ENCODE measurements at places on chromosomes 12 and 14.

DNA sequence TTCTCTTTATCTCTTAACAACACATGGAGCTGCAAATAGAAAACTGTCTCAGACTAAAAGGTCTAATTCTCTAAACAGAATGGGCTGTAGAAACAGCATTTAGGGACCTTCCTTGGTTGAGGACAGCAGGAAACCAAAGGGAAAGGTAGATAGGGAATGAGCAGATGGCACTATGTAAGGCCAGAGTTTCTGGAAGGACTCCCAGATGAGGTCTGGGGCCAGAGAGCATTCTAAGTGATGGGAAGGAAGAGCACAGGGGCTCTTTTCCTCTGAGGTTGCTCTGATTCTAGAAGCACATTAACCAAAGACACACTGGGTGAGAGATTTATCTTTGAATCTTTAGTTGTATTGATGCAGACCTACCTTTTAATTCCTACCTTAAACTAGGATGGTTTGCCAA is 79.4 kb downstream of the TPH2 start:
- no peak for DNase-seq

- no peak for DNase-seq
These were observed 19.4 kb downstream of the PLCZ1 start for GRCh38 chr12:18718462-18718861.

GRCh38 chr14:103716091-103716801 is 636 bp downstream of the ZFYVE21 start:
- peak; percentile 28 for DNase-seq

GRCh38 chr14:70885343-70886022 is 21.8 kb upstream of the PCNX1 start:
- no peak for DNase-seq

GRCh38 chr14:101711041-101711856 is 50.3 kb upstream of the PPP2R5C start:
- DNase-seq: no peak

DNA sequence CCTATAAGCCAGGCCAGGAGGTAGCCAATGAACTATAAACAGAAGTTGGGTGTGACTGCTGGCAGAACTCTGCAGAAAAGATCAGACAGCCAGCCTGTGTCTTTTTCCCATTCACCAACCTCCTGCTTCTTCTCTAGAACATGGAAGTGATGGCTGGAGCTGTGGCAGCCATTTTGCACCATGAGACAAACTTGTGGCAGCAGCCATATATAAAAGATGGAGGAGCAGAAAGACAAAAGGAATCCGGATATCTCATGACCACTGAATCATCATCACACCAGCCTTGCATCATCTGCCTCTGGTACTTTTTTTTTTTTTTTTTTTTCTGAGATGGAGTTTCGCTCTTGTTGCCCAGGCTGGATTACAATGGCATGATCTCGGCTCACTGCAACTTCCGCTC is 8.7 kb downstream of the BEGAIN start:
- no peak for DNase-seq

- no peak for DNase-seq
These were observed 159.5 kb downstream of the METTL25 start for GRCh38 chr12:82517808-82518207.

DNA sequence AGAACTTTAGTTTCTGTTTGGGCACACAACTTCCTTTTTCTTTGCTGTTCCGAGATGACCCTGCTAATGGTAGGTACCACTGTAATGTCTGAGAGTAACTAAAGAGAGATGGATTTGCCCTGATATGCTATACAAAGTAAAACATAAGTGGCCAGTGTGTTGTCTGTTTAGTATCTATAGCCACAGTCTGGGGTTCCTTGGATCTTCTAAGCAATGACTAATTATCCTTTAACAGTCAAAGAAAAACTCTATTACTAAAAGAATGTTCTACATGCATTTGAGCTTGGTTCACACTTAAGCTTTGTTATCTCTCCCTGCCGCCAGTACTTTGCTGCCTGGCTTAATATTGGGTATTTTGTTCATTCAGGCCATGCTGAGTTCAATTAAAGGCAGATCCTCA is 1051.9 kb upstream of the FLRT2 start:
- DNase-seq: no peak

DNA sequence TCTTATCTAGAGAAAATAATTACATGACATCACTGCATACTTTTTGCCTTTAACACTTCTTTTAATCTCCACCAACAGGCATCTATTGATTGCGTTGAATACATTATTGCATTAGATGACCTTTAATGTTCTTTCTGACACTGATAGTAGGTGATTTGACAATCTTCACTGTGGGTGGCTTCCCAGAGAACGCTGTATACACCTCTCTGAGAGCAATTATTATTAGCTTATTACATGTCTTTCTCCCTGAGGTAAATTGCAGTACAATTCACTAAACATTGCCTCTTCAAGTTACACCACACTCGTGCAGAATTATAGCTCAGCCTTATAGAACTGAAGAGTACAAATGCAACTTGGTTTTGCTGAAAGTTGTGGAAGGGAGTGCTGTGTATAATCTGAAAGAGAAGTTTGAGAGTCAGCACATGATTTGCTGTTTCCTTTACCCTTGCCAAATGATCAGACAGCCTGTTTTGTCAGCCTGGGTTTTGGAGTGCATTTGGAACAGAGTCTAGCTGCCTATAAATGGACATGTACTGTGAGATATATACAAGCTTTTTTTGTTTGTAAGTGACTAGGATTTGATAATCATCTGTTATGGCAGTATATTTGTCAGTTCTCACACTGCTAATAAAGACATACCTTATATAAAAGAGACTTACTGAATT is 369.2 kb downstream of the CCER1 start:
- no peak for DNase-seq

DNA sequence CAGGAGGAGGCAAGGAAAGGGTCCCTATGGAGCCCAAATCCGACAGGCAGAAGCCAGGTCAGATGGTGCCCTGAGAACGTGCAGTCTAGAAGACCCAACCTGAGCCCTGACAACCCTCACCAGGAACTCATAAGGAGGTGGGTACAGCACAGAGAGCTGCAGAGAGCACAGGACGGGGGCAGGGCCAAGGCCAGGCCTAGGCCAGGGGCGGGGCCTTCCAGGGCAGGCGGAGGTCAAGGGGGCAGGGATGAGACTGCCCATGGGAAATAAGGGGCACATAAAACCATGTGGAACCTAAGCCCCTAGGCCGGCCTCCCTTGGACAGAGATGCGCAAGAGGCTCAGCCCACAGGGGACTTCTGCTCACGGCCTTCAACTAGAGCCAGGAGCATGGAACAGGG is 45.1 kb downstream of the SSH1 start:
- no peak for DNase-seq

DNA sequence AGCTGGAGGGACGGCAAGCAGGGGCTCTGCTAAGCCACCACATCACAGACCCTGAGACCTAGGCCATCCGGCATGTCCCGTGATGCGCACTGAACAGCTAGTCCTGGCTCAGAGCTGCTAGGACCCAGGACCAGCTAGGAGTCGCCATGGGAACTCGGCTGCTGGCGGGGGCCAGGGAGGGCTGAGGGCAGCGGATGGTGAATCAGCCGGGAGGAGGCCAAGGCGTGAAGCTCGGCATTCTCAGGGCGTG is 5.1 kb downstream of the AHNAK2 start:
- peak; percentile 77 for DNase-seq

DNA sequence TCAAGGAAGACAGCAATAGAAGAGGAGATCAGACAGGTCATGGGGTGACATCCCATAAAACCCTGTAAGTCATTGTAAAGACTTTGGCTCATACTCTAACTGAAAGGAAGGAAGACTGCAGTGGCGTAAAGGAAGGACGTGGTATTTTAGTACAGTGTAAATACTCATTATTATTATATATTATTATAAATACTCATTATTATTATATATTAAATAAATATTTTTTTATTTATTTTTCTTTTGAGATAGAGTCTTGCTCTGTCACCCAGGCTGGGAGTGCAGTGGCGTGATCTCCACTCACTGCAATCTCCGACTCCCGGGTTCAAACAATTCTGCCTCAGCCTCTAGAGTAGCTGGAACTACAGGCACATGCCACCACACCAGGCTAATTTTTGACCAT is 15.1 kb upstream of the LRP10 start:
- no peak for DNase-seq

GRCh38 chr12:172732-173161 is 41.2 kb downstream of the SLC6A12 start:
- no peak for DNase-seq

DNA sequence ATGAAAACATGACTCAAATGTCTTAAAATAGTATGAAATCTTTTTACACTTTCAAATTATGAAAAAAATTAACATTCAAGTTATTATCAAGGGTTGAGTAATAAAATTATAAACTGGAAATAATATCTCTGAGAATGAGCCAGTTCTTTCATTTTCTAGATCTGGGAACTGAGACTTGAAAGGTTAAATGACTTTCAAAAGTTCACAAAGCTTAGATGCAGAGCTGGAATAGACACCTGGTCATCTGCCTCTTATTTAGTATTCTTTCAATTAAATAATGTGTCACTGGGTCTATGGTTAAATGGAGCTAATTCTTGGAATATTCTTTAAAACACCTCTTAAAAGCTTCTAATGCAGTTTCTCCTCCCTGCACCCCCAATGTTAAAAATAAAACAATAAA is 86.6 kb downstream of the CDK17 start:
- no peak for DNase-seq
